ENCODE measurements at places on chromosomes 1 and 21.

DNA sequence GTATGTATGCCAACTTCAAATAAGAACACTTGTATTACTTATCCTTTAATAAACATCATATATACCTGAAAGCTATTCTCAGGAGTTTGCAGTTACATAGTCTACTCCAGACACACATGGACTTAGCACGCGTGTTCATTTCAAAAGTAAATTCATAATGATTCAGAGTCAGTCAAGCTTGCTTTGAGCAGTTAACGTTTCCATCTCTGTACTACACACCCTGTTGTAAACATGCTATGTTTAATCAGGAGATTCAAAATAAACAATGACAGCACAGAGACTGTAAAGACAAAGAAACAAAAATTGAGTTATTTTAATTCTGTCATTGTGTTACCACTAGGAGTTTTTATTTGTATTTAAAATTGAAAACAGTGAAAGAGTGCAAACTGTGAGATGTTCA, 119.6 kb downstream of the NRIP1 start:
- DNase-seq, result no peak

- DNase-seq, result no peak
Observed at GRCh38 chr1:177278626-177279390, 108.0 kb downstream of the BRINP2 start.

- DNase-seq, result no peak
Observed at GRCh38 chr1:48676822-48677221, 99.9 kb downstream of the BEND5 start.

DNA sequence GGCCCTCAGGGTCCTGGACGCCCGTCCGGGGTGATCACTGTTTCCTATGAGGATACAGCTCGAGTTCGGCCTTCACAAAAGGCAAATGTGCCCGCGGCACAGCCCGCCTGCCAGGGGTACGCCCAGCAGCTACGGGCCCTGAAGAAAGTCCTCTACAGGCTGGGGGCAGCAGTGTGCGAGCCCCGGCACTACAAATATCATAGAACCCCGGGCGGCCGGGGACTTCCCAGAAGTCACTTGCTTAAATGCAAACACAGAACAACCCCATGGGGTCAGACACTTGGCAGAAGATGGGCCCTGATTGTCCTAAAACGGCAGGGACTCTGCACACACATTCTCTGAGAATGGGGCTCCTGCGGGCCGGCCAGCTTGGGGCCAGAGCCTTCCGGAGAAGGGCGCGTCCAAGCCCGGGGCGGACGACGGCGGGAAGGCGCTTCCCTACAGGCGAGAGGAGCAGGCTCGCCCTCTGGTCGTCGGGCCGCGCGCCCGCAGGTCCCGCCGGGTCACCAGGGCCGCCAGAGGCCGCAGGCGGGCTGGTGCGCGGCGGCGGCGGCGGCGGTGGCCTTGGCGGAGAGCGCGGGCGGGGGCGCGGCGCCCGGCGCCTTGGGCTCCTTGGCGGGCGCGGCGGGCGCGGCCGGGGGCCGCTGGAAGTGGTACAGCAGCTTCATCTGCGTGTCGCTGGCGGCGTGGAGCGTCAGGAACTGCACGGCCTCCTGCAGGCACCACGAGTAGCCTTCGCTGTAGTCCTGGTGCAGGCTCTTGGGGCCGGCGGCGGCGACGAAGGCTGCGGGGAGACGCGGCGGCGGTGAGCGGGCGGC, 888 bp downstream of the HES5 start:
- peak; percentile 28 for DNase-seq

- DNase-seq, result no peak
Observed at GRCh38 chr1:84876353-84876752, 16.7 kb downstream of the LPAR3 start.

GRCh38 chr1:92192246-92192645, 25.5 kb upstream of the C1orf146 start:
- DNase-seq, result no peak

- DNase-seq, result no peak
Observed at GRCh38 chr1:9449976-9450696, 89.1 kb upstream of the SLC25A33 start.

GRCh38 chr1:72643142-72643541, 360.8 kb upstream of the NEGR1 start:
- no peak for DNase-seq

DNA sequence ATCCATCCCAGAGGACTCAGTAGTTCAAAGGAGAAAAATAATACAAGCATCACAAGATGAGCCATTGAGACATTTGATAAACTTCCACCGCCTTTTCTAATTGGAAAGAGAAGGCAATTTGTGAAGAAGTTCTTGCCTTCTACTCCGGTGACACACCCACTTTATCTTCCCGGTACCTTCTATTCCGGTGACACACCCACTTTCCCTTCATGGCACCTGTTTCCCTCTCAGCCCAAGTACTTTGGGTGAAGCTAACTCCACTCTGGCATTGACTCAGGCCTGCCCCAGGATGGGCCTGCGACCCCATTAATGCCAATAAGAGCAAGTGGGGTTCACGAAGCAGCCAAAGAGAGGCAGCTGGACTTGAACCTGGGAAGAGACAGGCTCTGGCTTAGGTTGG, 38.2 kb downstream of the CLDN14 start:
- DNase-seq, result no peak

GRCh38 chr1:233631810-233632405, 18.0 kb downstream of the KCNK1 start:
- DNase-seq, result no peak

DNA sequence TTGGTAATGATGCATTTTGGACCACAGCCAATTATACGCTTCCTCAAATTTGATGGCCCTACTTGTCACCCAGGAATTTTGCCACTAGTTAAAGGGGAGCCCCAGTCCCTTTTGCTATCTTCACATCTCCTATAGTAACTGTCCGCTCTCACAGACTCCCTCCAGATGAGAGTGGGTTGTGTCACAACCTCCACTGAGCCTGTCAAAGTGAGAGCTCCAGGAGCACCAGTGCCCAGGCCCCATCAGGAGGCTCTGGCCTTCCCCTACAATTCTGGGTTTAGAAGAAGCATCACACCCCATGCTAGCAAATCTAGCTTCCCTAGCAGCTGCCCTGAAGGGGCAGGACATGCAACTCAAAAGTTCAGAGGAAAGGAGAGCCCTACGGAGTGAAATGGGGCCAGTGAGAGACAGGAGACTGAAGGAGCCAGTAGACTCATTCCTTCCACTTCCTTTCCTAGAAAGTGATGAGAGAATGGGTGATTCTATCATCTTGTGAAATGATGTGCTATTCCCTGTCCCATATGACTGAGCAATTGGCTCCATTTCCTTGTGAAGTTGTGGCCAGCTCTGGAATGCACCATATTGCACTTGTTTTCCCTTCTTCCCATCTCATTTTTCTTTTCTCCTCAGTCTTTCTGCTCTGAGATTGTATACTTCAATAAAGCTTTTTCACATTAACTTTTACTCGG, 541.3 kb downstream of the DPYD start:
- no peak for DNase-seq

- DNase-seq, result no peak
Observed at GRCh38 chr1:108758796-108759195, 12.3 kb downstream of the STXBP3 start.

DNA sequence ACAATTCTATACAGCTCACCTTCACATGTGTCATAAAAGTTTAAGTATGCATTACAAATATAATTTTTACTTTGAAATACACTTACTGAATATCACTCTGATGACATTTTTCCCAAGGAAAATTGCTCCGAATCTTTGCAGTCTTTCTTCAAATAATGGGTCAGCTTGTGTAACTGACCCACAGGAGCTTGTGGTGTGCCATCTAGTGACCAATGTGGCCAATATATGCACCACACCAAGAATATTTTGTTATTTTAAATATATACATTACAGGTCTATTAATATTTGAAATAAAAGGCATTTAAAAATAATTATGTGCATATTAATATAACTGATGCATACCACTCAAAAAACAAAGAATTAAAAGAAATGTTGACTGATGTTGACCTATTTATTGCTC, 271.4 kb downstream of the TBX15 start:
- no peak for DNase-seq

GRCh38 chr1:184803180-184803492, 48.5 kb upstream of the EDEM3 start:
- DNase-seq, result no peak

- DNase-seq, result no peak
Observed at GRCh38 chr21:44982558-44983250, 42.9 kb downstream of the SLX9 start.

- no peak for DNase-seq
Observed at GRCh38 chr1:244161236-244161510, 110.1 kb downstream of the ZBTB18 start.

- no peak for DNase-seq
Observed at GRCh38 chr1:57265104-57265503, 158.8 kb downstream of the DAB1 start.

- no peak for DNase-seq
Observed at GRCh38 chr1:1225238-1225845, 6.5 kb downstream of the SDF4 start.

- DNase-seq, result no peak
Observed at GRCh38 chr1:167232801-167233200, 12.1 kb downstream of the POU2F1 start.

- DNase-seq, result no peak
Observed at GRCh38 chr1:85280636-85281035, 4.2 kb upstream of the BCL10 start.

GRCh38 chr21:34203851-34204420, 130.6 kb downstream of the MRPS6 start:
- no peak for DNase-seq

GRCh38 chr1:164591858-164592257, 32.9 kb downstream of the PBX1 start:
- DNase-seq, result no peak

GRCh38 chr1:216005916-216006315, 417.3 kb downstream of the USH2A start:
- no peak for DNase-seq

GRCh38 chr1:205375835-205376545, 19.3 kb upstream of the KLHDC8A start:
- no peak for DNase-seq

DNA sequence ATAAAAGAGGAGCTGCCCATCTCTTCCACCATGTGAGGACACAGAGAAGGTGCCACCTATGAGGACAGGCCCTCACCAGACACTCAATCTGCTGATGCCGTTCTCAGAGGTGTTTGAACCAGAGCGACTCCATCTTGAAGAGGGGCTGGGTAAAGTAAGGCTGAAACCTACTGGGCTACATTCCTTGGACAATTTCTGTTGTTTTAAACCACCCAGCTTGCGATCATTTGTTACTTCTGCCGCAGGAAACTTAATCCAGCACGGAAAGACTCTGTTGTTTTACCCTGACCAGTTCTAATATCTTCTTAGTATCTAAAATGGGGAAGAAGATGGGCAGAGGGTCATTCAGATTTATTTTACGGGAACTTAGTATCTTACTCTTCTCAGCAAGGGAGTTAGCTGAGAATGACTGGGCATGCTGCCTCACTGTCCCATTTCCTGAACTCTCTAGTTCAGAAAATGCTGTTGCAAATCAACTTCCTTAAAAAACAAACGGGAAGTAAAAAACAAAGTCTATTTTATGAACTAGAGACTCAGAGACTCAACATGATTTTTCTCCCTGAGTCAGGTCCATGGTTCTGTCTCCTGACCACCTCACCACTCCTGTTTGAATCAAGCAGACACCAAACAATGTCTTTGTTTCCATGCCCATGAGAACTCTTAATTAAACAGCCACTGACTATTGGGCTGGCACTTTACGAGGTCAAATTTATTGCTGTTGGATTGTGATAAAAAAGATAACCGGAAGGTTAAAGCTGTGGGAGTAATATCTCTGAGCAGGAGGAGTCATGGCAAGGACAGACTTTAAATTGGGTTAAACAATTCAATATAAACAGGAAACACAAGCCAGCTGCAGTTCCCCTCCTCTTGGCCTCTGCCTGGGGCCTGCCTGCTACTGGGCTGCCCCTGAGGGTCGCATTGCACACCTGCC, 23.8 kb upstream of the IFNAR1 start:
- no peak for DNase-seq

- DNase-seq, result no peak
Observed at GRCh38 chr21:33067043-33067442, 2.9 kb upstream of the OLIG1 start.

- no peak for DNase-seq
Observed at GRCh38 chr1:165876121-165876520, 48.7 kb downstream of the UCK2 start.

DNA sequence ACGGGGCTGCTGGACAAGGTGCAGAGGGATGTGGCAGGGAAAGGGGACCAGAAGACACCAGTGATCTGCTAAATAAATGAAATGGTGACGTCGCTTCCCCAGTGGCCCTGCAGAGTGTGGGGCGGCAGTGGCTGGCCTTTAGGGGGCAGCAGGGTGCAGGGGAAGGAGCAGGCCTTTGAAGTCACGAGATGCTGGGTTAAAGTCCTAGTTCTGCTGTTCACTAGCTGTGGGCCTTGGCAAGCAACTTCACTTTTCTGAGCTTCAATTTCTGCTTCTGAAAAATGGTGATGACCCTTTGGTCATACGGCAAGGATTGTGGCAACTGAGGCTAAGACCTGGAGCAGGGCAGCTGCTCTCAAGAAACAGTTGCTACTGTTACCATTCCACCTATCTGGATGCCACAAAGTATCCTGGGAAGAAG, 9.2 kb upstream of the GALE start:
- DNase-seq, result peak; percentile 75

GRCh38 chr1:20164694-20165202, 21.1 kb upstream of the UBXN10 start:
- DNase-seq, result no peak

DNA sequence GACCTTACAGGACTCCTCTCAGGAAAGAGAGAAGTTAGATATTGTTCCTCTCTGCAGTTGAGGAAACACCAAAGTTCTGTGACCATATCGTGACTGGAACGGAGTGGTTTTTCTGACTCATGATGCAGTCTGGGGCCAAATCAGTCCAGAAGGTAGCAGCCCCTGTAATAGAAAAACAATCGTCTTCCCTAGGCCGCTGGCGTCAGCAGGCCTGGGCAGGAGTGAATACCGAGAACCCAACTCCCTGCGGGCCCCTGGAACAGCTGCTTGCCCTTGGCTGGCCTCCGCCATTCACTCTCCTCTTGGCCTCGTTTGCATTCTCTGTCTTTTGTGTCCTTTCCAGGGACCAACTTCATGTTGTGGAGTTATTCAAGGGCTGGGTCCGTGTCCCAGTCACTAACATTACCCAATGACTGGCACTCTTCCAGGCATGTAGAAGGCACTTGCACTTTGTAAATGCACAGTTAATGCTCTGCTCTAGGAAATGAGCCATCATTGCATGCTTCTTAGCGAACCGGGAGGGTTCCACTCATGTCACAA, 10.9 kb upstream of the CD101 start:
- no peak for DNase-seq

DNA sequence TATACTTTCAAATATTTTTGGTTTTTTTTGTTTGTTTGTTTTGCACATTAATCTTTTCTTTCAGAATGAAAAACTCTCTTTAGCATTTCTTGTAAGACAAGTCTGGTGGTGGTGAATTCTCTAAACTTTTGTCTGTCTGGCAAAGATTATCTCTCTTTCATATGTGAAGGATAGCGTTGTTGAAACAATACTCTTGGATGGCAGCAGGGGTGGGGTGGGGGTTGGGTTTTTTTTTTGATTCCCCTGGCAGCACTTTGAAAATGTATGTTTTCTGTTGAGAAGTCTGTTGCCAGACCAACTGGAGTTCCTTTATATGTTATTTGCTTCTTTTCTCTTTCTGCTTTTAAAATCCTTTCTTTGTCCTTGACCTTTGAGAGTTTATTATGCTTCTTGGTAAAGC, 160.2 kb downstream of the VAV3 start:
- no peak for DNase-seq

GRCh38 chr1:167425482-167425881, 92.8 kb downstream of the CD247 start:
- DNase-seq, result no peak

GRCh38 chr1:44610527-44611148, 63.6 kb downstream of the TMEM53 start:
- DNase-seq, result no peak

GRCh38 chr21:42669041-42669440, 15.6 kb downstream of the PDE9A start:
- no peak for DNase-seq
